Kidney tubule cell (primary cell): ENCODE measurements at places on chromosomes 2 and 18.
A peak's percentile ranks its signal among the peaks of the same experiment; 100 is the strongest.

- DNase-seq, result peak; percentile 78
Observed at GRCh38 chr2:172701250-172701649, 34.4 kb upstream of the RAPGEF4 start.

- DNase-seq, result no peak
Observed at GRCh38 chr2:146037334-146037870, 1517.5 kb upstream of the ZEB2 start.

DNA sequence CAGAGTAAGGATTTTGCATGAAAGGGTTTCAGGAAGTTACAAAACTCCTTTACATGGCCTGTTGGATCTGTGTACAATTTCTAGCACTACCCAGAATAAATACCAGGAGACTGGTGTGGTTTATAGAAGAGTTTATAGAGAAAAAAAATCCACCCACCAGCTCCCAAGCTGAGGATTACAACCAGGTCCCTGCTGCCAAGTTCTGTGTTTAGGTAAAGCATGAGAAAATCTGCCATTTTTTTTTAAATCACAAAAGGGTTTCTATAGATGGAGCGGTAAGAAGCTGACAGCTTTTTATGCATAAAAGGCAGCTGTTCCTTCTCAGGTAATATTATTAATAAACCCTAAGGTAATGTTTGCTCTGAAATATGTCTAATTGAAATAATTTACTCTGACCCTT, 545.4 kb upstream of the ZEB2 start:
- no peak for DNase-seq

GRCh38 chr2:3491306-3491705, 28.0 kb downstream of the ADI1 start:
- no peak for DNase-seq

DNA sequence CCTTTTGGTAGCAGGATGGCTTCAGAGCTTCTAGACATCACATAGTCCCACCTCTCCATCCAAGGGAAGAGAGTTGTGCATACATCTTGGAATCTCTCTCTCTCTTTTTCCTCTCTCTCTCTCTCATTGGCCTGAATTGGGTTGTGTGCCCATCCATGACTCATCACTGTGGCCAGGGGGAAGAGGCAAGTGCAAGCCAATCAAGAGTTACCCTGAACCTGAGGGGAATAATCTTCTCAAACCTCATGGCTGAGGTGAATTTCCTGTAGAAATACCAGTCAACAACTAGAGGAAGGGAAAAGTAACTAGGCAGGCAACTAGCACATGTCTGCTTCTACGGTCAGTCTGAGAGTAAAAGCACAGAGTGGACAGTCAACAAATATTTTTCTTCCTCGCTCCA, 7.3 kb upstream of the CHN1 start:
- DNase-seq, result peak; percentile 53

DNA sequence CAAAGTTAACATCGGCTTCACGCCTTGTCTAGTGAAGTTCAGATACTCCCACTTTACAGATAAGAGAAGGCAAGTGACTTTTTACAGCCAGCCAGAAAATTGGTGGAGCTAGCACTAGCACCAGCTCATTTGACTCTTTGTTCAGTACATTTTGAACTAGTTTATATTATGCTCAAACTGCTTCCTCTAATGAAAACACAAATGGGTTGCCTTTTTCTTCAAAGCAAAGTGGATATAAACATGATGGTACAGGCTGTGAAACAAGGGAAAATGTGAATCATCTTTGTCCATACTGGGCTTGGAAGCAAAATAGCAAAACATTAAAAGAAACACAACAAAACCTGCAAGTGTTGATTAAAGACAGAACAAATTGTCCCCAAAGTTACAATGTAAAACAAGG, 99.6 kb upstream of the LHCGR start:
- no peak for DNase-seq

GRCh38 chr2:170073288-170073687, 104.7 kb upstream of the MYO3B start:
- DNase-seq, result peak; percentile 4

DNA sequence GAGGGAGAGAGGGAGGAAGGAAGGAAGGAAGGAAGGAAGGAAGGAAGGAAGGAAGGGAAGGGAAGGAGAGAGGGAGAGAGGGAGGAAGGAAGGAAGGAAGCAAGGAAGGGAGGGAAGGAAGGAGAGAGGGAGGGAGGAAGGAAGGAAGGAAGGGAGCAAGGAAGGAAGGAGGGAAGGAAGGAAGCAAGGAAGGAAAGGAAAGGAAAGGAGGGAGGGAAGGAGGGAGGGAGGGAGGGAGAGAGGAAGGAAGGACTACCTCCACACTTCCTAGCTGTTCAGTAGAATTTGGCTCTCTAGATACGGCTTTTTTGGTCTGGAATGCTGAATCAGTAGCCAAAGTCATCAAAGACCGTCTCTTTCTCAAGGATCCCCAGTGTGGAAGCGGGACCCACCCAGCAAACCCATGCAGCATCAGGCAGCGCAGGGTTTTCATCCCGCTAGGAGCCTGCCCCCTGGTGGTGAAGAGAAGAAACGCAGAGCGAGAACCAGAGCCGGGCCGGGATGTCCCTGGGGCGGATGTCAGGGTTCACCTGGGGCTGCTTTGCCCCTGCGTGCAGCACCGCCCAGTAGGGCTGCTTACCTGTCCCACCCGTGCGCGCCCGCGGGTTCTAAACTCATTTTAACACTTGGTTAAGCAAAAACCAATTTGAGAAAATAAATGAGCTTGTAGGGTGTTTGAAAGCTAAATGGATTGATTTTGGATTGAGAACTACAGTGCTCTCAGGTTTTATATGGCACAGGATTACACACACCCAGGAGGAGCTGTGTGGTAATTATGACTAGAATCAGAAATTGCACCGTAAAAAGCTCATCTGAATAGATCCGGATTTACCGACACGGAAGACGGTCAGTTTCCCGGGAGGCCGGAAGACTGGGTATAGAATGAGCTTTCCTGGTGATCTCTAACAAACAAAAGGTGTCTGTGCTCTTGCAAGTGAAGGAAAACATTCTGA, 48.1 kb upstream of the ARL4C start:
- peak; percentile 64 for DNase-seq
